NCI-H524 (cell line): ENCODE measurements at places on chromosomes 2 and 18.

GRCh38 chr2:107174171-107174570 lies 288.2 kb upstream of the ST6GAL2 start:
- DNase-seq, result no peak

GRCh38 chr2:188189356-188189755 lies 102.3 kb upstream of the GULP1 start:
- no peak for DNase-seq

DNA sequence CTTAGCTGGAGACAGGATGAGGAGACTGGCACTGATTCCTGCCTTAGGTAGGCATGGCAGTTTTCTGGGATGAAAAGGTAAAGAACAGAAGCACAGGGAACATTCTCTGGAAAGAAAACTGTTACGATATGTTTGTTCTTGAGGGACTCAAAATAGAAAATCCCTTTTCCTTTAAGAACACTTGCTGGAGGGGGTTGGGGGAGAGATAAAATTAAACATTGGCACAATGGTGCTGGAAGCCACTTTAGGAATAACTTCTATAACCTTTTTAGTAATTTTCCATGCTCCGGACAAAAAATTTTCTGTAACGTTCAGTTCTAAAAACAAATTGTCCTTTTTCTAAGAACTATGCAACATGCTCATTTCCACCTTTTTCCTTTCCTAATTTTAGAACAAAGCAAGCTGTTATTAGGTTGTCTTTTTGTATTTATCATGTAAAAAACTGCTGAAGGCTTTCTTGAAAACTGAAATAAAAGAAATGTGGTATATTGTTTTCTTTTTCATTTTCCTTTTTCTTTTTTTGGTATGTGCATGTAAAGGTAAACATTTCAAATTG lies 343.8 kb downstream of the EPHA4 start:
- no peak for DNase-seq

GRCh38 chr2:102508863-102509262 lies 35.8 kb downstream of the SLC9A4 start:
- no peak for DNase-seq

GRCh38 chr18:5237083-5237722 lies 40.1 kb upstream of the AKAIN1 start:
- peak; percentile 73 for DNase-seq

GRCh38 chr2:96906729-96907114 lies 36.8 kb upstream of the SEMA4C start:
- DNase-seq, result no peak

- DNase-seq, result no peak
Observed at GRCh38 chr2:239731422-239731821, 293.7 kb downstream of the NDUFA10 start.

- DNase-seq, result no peak
Observed at GRCh38 chr2:26074676-26075075, 40.8 kb downstream of the RAB10 start.

- no peak for DNase-seq
Observed at GRCh38 chr2:29601872-29602271, 319.5 kb downstream of the ALK start.

GRCh38 chr2:119263656-119264055 lies 40.0 kb downstream of the STEAP3 start:
- no peak for DNase-seq

DNA sequence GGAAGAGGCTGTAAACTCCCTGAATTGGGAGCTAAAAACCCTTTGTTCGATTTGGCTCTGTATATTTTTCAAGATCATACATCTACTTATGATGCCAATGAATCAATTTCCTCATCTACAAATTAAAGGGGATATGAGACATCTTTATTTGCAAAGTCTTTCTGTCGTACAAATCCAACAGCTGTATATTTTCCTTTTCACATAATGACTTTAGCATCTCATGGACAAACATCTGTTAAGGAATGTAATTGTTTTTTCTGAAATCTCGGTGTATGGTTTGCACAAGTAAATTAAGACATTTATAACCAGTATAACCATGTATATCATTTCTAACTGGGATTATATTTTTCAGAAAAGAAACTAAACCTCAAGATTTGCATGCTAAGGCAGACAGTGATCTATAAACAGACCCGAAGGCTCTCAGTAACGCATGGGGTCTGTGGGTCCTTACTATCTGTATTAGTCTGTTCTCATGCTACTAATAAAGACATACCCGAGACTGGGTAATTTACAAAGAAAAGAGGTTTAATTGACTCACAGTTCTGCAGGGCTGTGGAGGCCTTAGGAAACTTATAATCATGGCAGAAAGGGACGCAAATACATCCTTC lies 130.8 kb downstream of the SLC8A1 start:
- no peak for DNase-seq
